ENCODE measurements at places on chromosomes 11 and 22.

- DNase-seq, result no peak
These were observed 12.5 kb upstream of the MUC6 start for GRCh38 chr11:1049071-1049405.

DNA sequence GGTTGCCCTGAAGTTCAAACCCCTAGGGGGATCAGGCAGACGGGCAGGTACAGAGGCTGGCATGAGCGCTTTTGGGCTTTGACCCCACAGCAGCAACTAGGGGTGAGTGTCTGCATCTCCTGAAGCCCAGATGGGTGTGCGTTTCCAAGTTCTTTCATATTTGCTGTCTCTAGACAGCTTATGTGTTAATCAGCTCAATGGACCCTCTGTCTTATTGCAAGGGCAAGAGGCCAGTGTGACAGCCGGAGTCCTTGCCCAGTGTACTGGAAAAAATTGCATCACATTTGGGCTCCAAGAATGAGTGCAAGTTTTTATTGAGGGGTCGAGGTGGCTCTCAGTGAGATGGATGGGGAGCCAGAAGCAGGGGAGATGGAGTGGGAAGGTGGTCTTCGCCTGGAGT lies 1863.7 kb upstream of the RAG2 start:
- no peak for DNase-seq

DNA sequence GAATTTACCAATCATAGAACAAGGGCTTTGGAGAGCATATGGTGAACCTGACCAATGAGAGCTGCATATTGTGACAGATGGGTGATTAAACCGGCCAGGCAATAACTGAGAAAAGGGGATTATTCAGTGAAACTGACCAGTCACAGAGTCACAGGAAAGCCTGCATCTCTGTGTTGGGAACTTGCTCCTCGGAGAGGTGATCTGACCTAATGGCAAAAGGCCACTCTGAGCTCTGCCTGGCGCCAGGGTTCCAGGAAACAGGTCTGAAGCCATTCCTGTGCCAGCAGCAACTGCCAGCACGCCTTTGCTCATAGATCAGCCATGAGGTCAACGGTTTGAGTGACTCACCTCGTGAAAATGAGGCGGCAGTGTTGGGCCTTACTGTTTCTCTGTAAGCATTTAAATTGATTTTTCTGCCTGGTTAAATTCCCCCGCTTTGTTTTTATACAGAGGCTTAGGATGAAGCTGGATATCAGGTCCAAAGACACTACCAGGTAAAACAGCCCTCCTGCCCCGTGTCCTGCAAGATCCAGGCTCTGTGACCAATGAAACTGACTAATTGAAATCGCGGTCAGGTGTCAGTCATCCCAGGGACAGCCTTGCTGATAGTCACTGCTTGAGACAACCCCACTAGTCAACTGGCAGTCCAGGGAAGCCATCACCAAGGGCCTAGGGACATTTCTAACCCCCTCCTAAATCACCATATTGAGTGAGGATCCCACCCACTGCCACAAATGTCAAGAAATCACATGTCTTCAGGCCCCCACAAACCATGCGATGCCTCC lies 35.8 kb upstream of the MYOD1 start:
- no peak for DNase-seq

- no peak for DNase-seq
These were observed 93.4 kb downstream of the MYO18B start for GRCh38 chr22:25835348-25835747.

DNA sequence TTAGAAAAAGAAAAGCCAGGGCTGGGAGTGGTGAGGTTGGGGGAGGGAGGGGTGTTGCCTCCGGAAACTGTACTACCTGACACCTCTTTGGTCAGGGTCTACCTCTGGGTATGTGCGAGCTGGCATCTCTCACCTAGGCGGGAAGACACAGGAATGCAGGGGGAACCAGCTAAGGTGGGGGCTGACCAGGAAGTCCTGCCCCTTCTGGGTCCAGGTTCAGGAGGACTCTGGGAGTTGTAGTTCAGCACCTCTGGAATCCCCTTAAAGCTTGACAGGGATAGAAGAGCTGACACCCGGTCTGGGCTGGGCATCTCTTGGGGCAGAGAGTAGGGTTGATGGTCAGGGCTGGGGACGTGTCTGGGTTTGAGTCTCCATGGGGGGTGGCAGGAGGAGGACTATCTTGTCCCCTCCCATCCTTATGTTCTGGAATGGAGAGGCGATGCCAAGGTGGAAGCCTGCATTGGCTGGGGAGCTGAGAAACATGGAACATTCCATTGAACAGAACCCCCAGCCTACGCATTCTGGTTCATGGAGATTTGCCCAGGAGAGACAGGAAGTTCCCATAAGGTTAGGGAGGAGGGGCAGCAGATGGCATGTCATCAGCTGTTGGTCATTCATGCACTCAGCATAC lies 2.1 kb upstream of the KIAA1671 start:
- DNase-seq, result no peak

GRCh38 chr22:46737105-46737975 lies 712 bp downstream of the CERK start:
- peak; percentile 20 for DNase-seq

- DNase-seq, result no peak
These were observed 11.3 kb downstream of the MUC5B start for GRCh38 chr11:1234054-1234720.

GRCh38 chr11:71491940-71492339 lies 35.1 kb upstream of the KRTAP5-7 start:
- no peak for DNase-seq

DNA sequence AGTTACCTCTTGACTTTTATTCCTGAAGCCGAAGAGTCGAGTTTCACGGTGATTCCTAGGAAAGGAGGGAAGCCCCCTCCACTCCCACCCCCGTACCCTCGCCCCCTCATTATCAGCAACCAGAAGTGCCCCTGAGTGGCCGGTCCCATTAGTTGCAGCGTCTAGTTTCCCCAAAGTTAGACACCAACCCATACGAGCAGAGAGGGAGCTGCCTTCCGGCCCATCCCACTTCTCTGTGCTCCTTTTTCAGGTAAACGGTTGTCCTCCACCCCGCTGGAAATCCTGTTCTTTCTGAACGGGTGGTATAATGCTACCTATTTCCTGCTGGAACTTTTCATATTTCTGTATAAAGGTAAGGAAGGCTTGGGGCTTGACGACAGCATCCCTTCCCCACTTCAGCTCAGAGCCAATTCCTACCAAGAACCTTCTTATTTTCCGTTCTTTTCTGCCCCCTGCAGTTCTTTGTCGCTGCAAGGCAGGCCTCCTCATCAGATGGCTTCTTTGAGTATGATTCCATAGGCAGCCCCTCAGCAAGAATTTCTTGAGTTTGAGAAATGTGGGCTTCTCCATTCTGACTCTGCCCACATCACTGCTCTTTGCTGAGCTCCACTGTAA lies 701 bp downstream of the TMEM216 start:
- DNase-seq, result peak; percentile 57

- DNase-seq, result no peak
These were observed 371 bp downstream of the SMCO4 start for GRCh38 chr11:93542811-93543229.

GRCh38 chr11:99419991-99420390 lies 399.2 kb downstream of the CNTN5 start:
- no peak for DNase-seq

DNA sequence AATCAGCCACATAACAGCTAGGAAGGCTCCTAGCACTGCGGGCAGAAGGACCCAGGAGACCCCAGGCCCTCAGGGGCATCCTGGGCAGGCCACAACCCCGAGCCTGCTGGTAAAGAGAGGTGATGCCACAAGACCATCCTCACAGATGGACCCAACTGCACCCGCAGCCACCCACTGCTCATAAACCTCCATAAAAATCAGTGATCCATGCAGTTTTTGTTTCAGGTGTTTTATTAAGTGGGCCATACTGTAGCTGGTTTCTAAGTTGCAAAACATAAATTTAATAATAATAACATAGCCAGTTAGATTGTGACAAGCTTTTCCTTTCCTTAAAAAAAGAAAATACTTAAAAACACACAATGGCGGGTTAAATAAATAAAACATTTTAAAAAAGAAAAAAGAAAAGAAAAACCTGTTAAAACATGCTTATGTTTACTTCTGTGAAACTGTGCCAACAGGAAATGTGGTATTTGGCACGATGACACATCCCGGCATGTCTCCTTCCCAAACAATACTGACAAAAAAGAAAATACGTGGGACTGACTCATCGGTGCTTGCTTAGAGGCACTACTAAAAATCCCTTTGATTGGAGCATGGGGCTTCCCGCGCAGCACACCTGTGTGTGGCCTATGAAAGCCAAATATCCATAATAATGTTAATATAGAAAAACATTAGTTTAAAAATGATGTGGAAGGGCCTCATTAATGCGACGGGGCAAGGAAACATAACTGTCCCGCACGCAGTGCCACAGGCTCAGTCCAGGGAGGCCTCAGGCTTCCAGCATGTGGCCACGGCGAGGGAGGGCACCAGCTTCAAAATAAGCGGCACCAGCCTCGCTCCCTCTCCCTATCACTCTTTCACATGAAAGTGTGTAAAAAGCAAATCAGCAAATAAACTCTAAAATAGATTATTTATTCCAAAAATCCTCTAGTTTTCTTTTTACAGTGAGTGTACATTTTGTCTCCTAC lies 47.5 kb upstream of the SCUBE2 start:
- DNase-seq, result no peak

DNA sequence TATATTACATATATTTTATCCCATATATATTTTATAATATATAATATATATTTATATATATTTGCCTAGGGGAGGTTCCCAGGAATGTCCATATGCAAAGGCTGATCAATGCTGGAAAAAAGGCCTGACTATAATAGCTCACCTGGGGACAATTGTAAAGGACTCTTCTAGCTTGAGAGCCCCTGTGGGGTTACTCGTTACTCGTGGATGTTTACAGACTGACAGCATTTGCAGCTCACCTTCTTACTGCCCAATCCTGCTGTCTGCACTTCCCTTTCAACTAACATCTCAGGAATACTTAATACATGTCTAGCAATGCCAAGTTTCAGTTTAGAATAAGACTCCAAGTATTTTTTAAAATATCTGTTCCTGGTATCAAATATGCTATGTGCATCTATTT lies 1365.4 kb upstream of the RAG2 start:
- DNase-seq, result no peak

DNA sequence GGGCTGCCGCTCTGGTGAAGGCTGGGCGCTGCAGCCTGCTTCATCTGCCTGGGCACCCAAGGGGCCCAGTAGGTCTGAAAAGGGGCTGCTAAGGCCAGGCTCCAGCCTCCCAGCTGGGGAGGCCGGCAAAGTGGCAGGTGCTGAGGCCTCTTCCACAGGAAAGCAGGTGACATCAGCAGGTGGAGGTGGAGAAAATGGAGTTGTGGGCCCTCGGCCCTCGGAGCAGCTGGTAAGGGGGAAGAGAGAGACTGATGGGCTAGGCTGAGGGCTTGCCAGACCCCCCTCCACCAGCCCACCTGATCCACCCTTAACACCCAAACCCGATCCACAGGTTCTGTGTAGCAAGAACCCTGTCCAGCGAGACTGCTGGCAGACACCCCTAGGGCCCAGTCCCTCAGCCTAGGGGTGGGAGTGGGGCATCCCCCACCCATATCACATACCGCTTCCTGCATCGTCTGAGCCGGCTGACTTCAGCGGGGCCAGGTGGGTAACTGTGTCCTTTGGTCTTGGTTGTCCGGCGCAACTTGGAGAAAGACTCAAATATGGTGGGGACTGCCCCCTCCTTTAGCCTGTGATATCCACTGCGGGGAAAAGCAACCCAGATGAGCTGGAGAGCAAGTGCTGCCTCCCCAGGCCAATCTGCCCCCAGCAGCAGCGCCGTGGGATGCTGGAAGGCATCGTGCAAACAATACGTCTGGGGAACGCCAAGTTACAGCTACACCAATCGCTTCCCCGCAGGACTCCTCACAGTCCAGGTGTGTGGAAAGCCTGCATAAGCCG lies 1.5 kb downstream of the THAP7 start:
- DNase-seq, result no peak

DNA sequence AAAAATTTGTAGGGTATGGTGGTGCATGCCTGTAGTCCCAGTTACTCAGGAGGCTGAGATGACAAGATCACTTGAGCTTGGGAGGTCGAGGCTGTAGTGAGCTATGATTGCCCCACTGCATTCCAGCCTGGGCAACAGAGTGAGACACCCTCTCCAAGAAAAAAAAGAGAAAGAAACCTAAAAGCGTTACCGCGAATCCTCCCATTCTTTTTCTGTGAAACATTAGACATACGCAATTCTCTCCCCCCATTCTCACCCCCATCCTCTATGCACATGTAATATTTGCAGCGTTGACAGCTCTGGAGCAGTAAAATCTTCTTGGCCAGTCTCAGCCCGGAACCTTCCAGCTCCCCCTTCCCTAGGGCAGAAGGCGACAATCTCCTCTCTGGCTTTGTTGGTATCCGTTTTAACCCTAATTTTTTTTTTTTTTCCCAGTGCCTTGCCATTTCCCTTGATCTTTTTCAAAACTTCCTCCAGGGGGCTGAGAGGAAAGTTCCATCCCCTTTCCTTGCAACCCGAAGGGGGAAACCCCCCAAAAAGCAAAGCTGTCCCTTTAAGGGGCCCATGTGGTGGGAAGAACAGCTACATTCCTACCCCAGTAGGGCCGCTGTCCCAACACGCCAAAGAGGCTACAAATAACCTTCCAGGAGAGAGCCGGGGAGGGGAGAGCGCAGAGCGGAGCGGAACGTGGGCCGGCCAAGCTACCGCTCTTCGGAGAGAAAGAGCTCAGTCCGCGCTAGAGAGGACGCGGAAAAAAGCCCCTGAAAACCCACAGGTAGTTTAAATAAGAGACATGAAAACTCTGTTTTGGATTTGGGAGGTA lies 1.9 kb downstream of the LRP4 start:
- peak; percentile 26 for DNase-seq

DNA sequence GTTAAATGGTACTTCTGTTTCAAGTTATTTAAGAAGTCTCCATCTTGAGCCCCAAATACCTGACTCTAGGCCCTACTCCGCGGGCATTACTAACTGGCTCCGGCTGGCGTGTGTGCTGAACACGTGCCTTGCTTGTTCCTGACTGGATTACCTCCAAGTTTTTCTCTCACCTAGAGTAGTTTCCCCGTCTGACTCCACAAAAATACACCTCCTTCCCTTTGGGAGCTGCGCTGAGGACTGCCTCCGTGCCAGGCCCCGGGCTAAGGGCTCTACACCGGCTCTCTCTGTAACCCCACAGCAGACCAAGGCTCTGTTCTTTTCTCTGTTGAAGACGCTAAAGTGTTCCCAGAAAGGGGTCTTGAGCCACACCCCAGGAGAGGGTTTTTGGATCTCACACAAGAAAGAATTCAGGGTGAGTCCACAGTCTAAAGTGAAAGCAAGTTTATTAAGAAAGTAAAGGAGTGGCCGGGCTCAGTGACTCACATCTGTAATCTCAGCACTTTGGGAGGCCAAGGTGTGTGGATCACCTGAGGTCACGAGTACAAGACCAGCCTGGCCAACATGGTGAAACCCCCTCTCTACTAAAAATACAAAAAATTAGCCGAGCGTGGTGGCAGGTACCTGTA lies 61.8 kb downstream of the ANO1 start:
- no peak for DNase-seq

- DNase-seq, result no peak
These were observed 36.2 kb downstream of the FZD4 start for GRCh38 chr11:86918973-86919372.

DNA sequence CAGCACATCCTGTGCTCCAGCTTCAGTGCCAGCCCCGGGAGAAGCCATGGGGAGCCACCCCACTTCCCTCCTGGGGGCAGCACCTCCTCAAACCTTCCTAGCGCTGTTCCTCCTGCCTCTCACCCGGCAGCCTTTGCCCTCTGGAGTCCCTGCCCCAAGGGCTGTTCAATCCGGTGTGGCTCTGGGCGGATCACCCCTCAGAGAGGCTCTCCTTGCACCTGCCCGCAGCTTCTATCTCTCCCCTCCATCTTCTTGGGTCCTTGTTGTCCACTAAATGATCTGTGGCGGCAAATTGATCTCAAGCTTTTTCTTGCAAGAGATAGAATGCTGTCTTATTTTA lies 18.1 kb upstream of the CDKN1C start:
- DNase-seq, result no peak

- DNase-seq, result peak; percentile 52
These were observed 26.1 kb downstream of the GDPD5 start for GRCh38 chr11:75499423-75500190.

Measured in erythroblast (primary cell).